ENCODE measurements at places on chromosomes 12 and 14.

- DNase-seq = no peak
Measured at GRCh38 chr14:99508896-99509629, 27.9 kb downstream of the CCNK start.

DNA sequence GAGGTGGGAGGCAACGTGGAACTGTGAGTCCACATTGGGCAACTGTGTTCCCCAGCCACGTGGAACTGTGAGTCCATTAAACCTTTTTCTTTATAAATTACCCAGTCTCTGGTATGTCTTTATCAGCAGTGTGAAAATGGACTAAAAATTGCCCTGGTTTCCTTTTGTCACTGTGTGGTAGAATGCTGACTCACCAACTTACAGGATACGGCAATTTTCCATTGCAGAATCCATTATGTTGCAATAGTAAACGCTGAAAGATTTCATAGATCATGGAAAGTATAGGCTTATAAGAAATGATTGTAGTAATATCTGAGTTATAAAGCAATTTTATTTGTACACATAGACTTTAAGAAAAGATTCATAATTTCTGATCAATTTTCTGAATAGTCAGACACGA, 93.0 kb downstream of the GTF2A1 start:
- DNase-seq = no peak

GRCh38 chr12:107888789-107889188, 114.3 kb downstream of the ASCL4 start:
- DNase-seq = no peak

GRCh38 chr12:84131076-84131475, 781.5 kb downstream of the SLC6A15 start:
- no peak for DNase-seq

DNA sequence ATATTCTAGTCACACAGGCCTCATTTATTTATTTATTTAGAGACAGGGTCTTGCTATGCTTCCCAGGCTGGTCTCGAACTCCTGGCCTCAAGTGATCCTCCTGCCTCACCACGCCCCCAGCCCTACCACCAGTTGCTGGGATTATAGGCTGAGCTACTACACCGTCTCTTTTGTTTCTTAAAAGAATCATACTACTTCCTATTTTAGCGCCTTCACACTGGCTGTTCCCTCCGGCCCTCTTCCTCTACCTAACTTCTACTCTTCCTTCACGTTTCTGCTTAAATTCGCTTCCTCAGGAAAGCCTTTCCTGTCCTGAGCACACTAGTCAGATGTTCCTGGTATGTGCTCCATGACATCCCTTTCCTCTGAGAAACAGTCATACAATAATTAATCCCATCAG, 6.4 kb upstream of the MRPL42 start:
- DNase-seq = no peak

- DNase-seq = peak; percentile 27
Measured at GRCh38 chr12:25458047-25458552, 95.0 kb downstream of the LMNTD1 start.

GRCh38 chr12:96980991-96981414, 73.9 kb downstream of the NEDD1 start:
- no peak for DNase-seq

DNA sequence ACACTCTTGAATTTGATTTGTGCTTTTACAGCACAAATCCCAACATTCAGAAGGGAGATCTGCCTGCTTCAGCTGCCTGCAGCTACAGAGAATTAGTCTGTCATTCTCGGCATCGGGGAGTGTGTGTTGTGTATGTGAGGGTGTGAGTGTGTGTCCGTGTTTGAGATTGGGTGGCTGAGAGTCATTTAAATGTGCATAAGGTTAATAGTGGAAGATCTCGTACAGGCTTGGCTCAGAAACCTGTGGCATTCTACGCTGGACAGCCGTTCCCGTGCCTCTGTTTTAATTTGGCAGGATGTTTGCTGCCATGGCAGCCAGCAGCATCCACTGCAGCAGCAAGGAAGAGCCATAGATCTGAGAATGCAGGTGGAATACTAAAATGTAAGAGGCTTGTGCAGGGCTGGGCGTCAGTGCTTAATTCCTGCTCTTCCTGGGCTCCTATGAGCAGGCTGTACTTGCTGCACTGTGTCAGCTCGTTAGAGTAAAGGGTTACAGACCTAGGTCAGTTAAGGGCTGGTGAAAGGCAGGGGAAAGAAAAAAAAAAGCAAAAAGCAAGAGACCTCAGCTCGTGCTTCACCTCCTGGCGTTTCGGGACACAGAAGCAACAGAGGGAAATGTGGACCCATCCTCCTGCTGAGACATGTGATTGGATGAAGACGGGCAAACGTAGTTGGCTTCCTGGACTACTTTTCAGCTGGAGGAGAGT, 205.4 kb downstream of the NAV3 start:
- DNase-seq = no peak

DNA sequence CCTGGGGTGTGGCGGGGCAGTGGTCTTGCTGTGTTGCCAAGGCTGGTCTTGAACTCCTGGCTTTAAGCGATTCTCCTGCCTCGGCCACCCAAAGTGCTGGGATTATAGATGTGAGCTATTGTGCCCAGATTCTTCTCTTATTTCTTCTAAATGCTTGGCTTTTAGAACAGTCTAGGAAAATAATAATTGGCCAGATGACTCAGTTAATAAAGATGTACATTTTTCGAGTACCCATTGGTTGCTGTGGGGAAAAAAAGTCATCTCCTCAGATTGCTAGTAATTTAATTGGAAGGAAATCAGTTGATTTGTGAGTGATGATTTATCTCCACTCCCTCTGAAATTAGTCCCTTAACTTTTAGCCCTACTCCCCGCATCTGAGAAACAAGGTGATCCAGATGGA, 45.5 kb downstream of the CHST11 start:
- DNase-seq = no peak

- no peak for DNase-seq
Measured at GRCh38 chr12:25054076-25054782, 105.3 kb upstream of the BCAT1 start.

GRCh38 chr12:27619308-27619707, 76.9 kb upstream of the REP15 start:
- DNase-seq = no peak

DNA sequence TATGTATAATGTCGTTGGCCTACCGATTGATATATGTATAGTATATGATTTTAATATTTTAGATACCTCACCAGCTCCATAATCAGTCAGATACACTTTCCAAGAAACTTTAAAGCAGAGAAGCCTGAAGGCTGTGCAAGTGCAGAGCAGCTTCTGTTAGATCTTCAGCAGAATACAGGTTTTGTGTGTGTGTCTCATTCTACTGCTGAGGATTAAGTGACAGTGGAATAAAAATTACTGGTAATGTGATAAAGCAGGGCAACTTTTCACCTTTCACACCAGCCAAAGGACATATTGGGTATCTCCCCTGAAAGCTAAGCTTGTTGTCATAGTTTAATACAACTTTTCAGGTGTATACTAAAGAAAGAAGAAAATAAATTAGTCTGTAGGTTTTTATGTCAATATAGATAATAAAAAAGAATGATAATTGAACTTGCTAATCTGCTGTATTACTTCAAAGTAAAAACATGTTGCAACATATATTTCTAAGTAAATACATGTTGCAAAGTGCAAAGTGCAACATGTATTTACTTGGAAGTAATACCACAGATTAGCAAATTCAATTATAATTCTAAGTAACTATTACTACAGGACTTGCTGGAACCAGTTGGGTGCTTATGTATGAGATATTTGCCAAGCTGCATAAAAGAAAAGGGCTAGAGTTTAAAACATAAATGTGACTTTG, 128.3 kb downstream of the SLC16A7 start:
- no peak for DNase-seq

DNA sequence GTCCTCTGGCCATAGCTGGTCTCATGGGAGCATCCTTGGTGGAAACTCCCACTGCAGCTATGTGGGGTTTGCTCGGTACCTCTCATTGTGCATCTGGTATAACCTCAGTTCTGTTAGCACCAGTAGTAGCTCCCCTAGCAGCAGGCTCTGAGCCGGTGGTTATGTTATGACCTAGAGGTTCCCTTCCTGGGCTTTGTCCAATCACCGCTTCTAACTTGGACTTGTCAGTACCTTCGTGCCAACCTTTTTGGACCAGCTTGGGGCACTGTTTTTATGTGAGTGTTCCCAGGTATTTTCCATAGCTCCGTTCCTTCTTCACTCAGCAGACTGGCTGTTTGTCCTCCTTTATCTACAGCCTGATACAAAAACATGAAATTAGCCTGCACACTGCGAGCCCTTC, 55.7 kb downstream of the ATG14 start:
- DNase-seq = no peak

DNA sequence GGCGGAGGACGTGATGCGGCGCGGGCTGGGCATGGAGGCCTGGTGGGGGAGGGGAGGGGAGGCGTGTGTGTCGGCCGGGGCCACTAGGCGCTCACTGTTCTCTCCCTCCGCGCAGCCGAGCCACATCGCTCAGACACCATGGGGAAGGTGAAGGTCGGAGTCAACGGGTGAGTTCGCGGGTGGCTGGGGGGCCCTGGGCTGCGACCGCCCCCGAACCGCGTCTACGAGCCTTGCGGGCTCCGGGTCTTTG, 303 bp downstream of the GAPDH start:
- DNase-seq = no peak

- no peak for DNase-seq
Measured at GRCh38 chr12:68224613-68225285, 861 bp downstream of the IL26 start.

DNA sequence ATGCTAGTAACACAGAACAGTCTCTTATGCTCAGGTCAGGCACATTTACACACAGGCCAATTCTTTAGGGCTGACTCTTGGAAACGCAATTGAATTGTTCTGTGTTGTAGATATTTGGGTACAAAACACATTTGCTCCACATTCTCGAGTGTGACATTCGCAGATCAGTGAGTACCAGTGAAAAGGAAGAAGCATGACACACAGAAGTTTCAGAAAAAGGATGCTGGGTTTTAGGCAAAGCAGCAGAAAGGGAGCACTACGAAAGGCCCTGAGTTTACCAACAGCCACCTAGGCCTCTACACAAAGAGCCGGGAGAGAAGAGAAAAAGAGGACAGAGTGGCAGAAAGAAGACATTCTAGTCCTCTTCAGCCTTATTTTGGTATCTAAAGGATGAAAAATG, 254.4 kb upstream of the BTG1 start:
- no peak for DNase-seq

GRCh38 chr12:76240281-76240680, 107.9 kb downstream of the BBS10 start:
- DNase-seq = no peak

GRCh38 chr12:49763006-49763591, 21.7 kb downstream of the TMBIM6 start:
- DNase-seq = no peak

GRCh38 chr14:32205554-32205953, 2.5 kb upstream of the RNU6-8 start:
- DNase-seq = no peak

- no peak for DNase-seq
Measured at GRCh38 chr14:96421236-96421635, 29.3 kb downstream of the AK7 start.

DNA sequence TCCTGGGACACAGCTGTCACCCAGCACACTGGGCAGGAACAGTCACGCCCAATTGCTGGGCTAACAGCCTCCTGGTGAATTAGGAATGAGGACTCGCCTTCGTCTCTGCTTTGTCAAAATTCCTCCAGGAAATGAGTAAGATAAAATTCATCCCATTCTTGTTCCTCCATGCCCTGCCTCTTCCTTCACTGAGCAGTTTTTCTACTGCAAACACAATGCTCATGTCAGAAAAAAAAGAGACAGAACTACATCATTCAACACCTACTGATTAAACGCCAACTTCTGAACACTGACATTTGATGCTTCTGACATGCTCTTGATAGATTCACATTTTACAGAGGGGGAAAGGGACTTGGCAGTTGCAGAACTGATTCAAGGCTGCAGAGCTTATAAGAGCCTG, 37.5 kb upstream of the DTX1 start:
- DNase-seq = no peak

- no peak for DNase-seq
Measured at GRCh38 chr14:66965831-66966230, 223.4 kb upstream of the GARIN2 start.

DNA sequence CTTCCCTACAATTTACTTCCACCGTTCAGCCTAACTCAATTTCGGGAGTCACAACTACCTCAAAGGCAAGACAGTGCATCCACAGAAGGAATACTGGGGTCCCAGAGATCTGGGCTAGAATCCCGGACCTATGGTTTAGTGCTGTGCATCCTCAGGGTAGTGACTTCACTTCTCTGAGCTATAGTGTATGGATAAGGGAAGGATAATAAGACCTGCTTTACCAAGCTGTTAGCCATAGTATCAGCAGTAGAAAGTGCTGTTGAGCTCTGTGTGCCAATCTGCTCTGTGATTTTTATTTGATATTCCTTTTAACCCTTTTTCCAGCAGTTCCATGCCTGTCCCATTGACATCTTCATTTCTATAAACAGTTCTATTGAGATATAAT, 1044.3 kb downstream of the BCL11B start:
- DNase-seq = no peak

- no peak for DNase-seq
Measured at GRCh38 chr12:62694632-62695031, 228.0 kb downstream of the MON2 start.

DNA sequence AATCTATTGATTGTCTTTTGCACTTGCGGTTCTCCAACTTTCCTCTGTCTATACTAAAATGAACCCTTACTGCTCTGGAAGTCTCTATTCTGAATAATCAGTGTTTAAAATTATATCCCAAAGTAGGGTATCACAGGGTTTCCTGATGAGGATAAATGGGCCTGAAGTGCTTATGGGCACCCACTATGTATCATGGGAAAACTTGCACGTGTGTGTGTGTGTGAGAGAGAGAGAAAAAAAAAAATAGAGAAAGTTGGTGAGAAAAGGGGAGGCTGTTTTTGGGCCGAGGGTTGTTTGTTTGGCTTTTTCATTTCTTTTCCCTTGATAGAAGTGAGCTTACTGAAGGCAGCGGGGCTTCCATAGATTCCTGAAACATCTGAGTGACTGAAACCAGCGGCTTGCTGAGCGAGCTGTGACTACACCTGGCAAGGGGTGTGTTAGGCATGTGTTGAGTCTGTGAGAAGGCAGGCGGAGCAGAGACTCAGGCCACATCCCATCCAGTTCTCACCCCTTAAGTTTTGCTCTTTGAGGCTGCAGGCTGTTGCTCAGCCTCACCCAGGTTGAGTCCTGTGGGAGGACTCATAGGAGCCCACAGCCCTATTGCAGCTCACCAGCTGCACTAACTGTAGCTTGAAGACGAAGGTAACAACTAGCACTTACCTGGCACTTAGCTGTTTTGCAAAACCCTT, 17.2 kb downstream of the PPFIBP1 start:
- no peak for DNase-seq

DNA sequence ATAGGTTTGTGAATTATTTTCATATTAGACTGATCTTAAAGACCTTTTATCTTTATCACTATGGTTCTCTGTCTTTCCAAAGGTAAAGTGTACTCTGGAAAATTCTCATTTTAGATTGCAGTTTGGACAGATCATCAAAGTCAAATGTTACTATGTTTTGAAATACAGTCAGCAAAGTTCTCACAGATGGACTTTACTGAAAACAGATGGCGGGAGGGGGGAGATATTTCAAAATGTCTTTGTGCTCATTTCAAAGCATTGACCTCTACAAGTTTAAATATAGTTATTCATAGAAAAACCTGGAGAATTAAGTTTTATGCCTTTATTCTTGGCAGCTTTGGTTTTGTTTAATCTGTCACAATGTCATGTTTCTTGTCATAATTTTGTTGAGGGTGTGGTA, 51.8 kb upstream of the LRTM2 start:
- DNase-seq = no peak

GRCh38 chr12:91009319-91009950, 4.7 kb upstream of the EPYC start:
- no peak for DNase-seq

Data from GOT3 (cell line).